Ovary (tissue), 10 donors: ENCODE measurements at places on chromosomes 2 and 18. TPM values are rescaled to one million over a fixed set of nuclear protein-coding genes. Genes with fewer than 3 reads are reported as not detected.

The PSTPIP2 gene
- 4.0 TPM for total RNA-seq

The CFAP53 gene
- total RNA-seq = 0.40 TPM

GRCh38 chr18:12639990-12640880 is 17.7 kb downstream of the SPIRE1 start:
- no peaks in the 10 kb centered on the region for H3K36me3 ChIP-seq
- H3K4me1 ChIP-seq = peaks cover under 1% of the 10 kb centered on the region
- DNase-seq = no peak

- H3K36me3 ChIP-seq = no peaks in the 10 kb centered on the region
- no peak for DNase-seq
- H3K27me3 ChIP-seq = no peaks in the 10 kb centered on the region
- no peaks in the 10 kb centered on the region for H3K4me1 ChIP-seq
- H3K4me3 ChIP-seq = no peak overlapping the region
Measured at GRCh38 chr2:153354377-153354776, 124.2 kb downstream of the RPRM start.

- H3K4me1 ChIP-seq = peaks cover 7% of the 10 kb centered on the region
- H3K36me3 ChIP-seq = no peaks in the 10 kb centered on the region
- DNase-seq = no peak
- H3K27me3 ChIP-seq = no peaks in the 10 kb centered on the region
- H3K27ac ChIP-seq = no peak overlapping the region
- no peak overlapping the region for H3K4me3 ChIP-seq
Measured at GRCh38 chr2:59233920-59234319, 992.8 kb upstream of the FANCL start.

DNA sequence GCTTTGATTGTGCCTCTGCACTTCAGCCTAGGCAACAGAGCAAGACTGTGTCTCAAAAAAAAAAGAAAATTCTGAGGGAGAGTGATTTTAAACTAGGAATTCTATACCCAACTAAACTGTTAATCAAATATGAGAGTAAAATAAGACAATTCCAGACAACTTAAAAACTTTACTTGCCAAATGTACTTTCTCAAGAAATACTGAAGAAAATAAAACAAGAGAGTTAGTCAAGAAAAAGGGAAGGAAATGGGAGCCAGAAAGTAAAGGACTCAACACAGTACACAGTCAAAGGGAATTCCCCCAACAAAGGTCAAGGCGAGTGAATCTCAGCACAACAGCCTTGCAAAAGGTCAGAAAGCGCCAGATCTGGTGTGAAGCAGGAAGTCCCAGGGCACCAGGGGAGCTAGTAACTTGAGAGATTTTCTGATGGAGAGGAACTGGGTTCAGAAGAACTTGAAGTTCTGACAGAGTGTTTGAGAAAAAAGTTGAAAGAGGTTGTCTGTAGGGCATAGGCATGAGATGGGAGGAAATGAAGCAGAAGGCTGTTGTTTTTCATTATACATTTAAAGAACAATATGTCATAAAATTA is 22.6 kb upstream of the TBC1D8 start:
- H3K27me3 ChIP-seq = no peaks in the 10 kb centered on the region
- DNase-seq = no peak
- H3K4me3 ChIP-seq = no peak overlapping the region
- H3K27ac ChIP-seq = no peak overlapping the region
- H3K36me3 ChIP-seq = no peaks in the 10 kb centered on the region
- no peaks in the 10 kb centered on the region for H3K4me1 ChIP-seq

DNA sequence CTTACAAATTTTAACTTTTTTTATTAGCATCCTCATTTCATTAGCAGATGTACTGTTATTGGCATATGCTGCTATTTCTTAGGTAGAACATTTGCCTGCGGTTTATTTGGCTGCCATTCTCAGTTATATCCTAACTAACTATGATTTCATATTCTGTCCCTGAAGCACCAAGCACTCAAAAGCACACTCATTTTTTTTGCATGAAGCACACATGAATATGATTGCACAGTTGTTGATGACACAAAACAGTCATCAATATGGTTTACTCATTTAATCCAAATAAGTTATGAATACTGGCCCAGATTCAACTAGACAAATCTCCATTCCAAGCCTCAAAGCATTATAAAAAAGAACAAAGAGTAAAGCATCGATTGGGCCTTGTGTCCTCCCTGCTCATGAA is 129.4 kb upstream of the CNTNAP5 start:
- H3K4me3 ChIP-seq = no peak overlapping the region
- DNase-seq = no peak
- H3K4me1 ChIP-seq = no peaks in the 10 kb centered on the region
- H3K36me3 ChIP-seq = no peaks in the 10 kb centered on the region
